ENCODE measurements at places on chromosomes 7 and 10. TPM values are rescaled to one million over a fixed set of nuclear protein-coding genes. Genes with fewer than 3 reads are reported as not detected.

Gene PDE6C
- not detected for total RNA-seq

Gene HEPACAM2
- not detected for total RNA-seq

Gene CYP26C1
- total RNA-seq: not detected

Gene ZNF425
- 1.0 TPM for total RNA-seq

Gene ZNF33A
- 9.1 TPM for total RNA-seq

Gene HOXA9
- 0.73 TPM for total RNA-seq

Gene ZNF853
- 1.9 TPM for total RNA-seq

Gene CALML5
- not detected for total RNA-seq

Gene SLC13A1
- total RNA-seq: not detected

Gene CDCA7L
- 16.4 TPM for total RNA-seq

All from A549 treated with CpdA at 1 μM for 4 hours (cell line).